HuH-7.5 (cell line): ENCODE measurements at places on chromosomes 4 and X.

DNA sequence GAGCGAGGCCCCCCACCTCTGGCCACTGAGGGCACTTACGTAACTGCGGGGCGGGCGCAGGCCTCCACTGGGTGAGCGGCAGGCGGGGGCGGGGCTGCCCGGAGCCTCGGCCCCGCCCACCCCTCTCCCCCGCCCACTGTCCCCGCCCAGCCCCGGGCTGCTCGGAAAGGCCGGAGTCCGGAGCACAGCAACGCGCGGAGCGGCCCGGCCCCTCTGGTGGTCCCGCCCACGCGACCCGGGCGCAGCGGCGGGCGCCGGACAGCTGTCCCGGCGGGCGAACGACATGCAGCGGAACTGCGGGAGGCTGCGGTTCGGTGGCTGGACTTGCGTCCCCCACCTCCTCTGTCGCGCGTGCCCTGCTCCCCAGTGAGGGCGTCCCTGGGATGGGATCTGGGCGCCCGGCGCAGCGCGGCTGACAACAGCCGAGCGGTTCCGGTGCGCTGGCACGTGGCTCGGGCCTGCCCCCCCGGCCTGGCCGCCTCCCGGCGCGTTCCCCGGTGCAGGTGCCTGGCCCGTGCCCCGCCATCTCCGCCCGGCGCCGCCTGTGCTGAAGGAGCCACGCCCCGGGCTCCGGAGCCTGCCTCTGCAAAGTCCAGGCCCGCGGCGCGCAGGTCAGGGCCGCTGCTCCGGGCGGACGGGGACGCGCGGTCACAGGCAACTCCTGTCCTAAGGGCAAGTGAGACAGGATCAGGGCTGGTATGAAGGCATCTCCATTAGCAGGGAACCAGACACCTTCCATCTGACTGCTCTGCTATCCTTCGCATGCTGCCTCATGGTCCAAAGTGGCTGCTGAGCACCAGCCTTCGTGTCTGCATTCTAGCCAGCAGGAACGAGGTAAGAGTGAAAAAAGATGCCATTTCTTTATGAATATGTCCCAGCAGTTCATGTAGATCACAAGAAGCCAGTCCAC, 21.8 kb upstream of the JAKMIP1 start:
- DNase-seq, result no peak

DNA sequence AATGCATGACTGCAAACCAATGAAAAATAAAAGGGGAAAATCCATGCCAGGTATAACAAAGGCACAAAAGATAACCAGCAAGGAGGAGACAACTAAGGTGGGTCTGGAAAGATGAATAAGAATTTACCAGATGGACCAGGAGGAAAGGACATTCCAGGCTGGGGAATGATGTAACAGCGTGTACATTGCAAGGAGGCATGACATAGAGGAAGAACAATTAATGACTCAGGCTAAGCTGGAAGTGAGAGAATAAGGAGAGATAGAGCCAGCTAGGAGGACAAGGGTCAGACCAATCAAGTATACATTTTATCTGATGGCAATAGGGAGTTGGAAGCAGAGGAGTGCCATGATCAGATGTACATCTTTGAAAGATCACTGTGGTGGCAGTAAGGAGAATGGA, 57.0 kb downstream of the MTMR8 start:
- no peak for DNase-seq

- DNase-seq, result no peak
Measured at GRCh38 chr4:2305766-2306501, 44.0 kb upstream of the MXD4 start.

- no peak for DNase-seq
Measured at GRCh38 chr4:147174591-147174990, 228.9 kb upstream of the TTC29 start.

DNA sequence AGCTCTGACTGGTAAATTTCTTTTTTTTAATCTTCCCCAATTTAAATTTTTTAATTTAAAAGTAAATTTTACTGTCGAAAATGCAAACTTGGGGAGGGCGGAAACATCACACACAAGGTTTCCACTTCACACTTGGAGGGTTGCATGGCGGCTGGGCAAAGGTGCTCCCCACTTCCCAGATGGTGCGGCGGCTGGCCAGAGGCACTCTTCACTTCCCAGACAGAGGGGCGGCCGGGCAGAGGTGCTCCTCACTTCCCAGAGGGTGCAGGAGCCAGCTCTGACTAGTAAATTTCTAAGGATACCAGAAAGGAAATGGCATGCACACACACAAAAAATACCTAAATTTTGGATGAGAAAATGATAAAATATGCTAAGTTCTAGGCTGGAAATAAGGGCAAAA, 16.4 kb downstream of the C1QTNF7 start:
- DNase-seq, result no peak

- no peak for DNase-seq
Measured at GRCh38 chrX:104430742-104431119, 135.3 kb upstream of the IL1RAPL2 start.

- DNase-seq, result no peak
Measured at GRCh38 chrX:154827194-154828015, 7.1 kb downstream of the SMIM9 start.

DNA sequence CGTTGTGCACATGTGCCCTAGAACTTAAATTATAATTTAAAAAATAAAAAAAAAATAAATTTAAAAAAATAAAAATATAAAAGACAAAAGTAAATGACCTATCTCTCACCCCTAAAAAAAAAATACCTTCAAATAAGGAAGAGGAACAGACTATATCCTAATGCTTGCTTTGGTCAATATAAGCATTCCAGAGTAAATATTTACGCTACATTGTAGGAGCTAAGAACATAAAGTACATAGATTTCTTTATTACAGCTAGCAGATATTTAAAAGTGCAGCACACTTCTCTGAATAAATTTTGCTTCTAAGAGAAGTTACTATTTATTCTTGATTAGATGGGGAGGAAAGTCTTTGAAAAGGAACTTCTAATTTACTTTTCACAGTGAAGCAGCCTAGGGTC, 24.5 kb upstream of the UGT2B11 start:
- no peak for DNase-seq

GRCh38 chr4:144501231-144501780, 144.7 kb upstream of the HHIP start:
- DNase-seq, result no peak

DNA sequence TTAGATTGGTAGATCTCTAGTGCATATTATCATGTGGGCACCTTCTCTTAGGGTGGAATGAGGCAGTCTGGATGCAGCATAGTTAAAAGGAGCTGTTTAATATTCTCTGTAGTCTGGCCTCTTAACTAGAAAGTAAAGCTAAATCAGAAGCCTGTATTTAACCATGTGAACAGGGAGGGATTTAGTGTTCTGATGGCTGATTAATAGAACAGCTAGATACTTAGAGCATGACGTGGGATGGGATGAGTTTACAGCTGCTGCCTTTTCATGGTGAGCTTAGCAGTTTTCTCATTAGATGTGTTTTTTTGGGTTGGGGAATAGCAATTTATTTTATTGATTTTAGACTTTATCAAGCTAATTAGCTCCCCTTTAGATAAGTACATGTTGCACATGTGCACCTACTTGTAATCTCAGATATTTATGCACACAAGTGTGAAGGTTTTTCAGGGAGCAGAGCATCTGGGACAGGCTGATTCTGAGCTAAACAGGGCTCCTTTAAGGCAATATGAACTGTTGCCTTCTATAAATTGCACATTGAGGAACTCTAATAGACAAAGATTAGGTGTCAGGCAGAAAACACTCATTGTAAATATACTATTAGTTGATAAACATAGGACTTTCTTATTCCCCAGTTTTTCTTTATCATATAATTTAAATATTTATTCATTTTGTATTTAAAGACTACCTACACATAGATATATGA, 34.1 kb downstream of the YIPF6 start:
- DNase-seq, result no peak

GRCh38 chrX:119638725-119639471, 32.7 kb upstream of the NKRF start:
- no peak for DNase-seq

- no peak for DNase-seq
Measured at GRCh38 chr4:157992038-157992705, 180.7 kb downstream of the GASK1B start.

DNA sequence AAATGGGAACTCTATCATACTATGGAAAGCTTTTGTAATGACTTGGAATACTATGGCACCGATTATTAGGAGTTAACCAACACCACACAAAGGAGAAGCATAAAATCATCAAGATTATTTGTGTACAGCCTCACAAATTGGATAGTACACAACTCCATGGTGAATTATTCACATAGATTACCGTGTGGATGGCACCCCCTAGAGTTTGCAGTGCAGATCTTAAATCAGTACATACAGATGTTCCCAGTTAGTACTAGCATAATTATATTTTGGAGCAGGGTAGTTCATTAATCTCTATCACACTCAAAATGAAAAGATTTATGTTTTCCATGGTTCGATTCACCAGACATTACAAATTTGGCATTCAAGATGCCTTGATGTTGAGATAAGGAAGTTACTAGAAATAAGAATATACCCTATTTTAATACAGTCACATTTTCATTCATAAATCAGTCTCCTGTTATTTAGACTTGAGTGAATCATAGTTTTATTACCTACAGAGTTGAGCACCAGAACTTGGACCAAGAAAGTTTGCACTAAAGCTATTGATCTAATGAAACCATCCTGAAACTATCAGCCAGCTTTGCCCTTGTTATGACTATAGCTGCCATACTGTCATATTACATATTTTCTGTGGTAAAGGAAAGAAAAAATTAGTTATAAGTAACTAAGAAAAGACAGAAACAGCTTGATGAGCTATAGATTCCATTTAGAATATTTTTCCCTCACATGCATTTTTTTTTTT, 531.8 kb downstream of the GLUD2 start:
- peak; percentile 1 for DNase-seq

- DNase-seq, result no peak
Measured at GRCh38 chr4:25302626-25303025, 9.9 kb upstream of the ZCCHC4 start.
